NCI-H1048 (cell line): ENCODE measurements at places on chromosomes 1 and 21.

DNA sequence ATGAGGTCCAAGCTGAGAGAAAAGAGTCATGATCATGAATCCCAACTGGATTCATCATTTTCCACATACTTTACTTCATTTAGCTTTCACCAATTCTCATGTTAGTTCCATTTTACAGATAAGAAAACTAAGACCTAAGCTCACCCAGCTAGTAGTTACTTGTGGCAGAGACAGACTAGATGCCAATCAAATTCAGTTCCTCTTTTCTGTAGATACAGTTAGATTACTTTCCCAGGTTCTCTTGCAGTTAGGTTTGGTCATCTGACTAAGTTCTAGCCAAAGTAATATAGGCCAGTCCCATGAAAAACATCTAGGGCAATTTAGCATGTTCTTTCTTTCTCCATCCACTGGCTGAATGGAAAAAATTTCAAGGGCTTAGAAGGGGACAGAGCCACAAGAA is 8.9 kb upstream of the KCND3 start:
- DNase-seq, result no peak

- no peak for DNase-seq
Measured at GRCh38 chr1:66418021-66418420, 115.9 kb upstream of the SGIP1 start.

DNA sequence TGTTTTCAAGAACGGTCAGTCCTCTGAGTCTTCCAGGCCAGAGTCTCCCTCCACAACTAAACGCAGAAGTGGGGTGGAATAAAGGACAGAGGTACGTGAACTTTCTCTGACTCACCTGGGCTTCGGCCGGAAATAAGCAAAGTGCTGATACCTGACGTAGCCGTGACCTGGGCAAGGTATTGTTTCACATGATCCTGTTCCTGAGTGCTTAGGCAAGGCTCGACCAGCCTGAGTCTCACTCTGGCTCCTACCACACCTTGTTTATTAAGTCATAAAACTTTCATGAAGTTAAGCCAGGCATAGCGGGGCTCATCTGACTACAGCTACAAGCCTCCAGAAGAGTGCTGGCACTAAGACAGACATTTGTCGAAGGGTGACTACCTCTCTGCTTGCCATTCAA is 327.5 kb downstream of the SETD4 start:
- no peak for DNase-seq

DNA sequence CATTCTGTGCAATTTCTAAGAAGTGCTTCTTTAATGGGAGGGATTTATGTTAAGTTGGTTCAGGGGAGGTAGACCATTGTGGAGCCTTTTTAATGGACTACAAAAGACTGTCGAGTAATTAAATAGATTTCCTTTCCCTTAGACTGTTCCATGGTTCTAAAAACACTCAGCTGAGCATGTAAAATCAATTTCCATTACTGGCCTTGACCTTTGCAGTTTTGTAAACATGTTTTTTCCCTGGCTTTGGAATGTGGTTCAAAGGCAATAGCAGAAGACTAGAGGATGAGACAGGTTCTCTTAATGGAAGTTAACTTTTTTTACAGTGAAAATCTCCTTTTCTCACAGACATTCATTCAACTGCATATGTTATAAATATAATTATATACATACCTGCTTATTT is 37.6 kb upstream of the BTG3 start:
- DNase-seq, result no peak

- DNase-seq, result no peak
Measured at GRCh38 chr21:45540601-45540970, 1.7 kb downstream of the SLC19A1 start.

DNA sequence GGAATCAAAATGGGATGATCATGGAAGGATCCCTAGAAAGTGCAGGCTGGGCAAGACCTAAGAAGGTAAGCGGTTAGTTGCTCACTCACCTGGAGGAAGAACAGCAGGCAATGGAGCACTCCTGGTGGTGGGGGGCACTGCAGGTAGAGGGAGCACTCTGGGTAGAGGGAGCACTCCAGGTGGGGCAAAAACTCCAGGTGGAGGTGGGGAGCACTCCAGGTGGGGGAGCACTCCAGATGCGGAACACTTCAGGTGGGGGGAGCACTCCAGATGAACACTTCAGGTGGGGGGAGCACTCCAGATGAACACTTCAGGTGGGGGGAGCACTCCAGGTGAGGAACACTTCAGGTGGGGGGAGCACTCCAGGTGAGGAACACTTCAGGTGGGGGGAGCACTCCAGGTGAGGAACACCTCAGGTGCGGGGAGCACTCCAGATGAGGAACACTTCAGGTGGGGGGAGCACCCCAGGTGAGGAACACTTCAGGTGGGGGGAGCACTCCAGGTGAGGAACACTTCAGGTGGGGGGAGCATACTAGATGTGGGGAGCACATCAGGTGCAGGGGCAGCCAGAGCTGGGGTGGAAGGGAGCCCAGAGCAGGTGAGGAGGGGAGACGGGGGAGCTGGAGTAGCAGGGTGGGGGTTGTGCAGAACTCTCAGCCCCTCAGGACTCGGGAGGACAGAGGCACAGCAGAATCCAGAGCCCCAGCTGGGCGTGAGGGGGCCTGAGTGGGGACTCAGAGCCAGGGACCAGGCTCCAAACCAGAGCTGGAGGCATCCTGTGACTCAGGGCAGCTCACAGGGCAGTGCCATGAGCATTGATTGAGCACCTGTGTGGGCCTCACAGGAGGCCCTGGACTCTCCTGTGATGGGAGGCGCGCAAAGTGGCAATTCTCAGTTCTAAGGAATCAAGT is 37.7 kb upstream of the COL6A1 start:
- no peak for DNase-seq

DNA sequence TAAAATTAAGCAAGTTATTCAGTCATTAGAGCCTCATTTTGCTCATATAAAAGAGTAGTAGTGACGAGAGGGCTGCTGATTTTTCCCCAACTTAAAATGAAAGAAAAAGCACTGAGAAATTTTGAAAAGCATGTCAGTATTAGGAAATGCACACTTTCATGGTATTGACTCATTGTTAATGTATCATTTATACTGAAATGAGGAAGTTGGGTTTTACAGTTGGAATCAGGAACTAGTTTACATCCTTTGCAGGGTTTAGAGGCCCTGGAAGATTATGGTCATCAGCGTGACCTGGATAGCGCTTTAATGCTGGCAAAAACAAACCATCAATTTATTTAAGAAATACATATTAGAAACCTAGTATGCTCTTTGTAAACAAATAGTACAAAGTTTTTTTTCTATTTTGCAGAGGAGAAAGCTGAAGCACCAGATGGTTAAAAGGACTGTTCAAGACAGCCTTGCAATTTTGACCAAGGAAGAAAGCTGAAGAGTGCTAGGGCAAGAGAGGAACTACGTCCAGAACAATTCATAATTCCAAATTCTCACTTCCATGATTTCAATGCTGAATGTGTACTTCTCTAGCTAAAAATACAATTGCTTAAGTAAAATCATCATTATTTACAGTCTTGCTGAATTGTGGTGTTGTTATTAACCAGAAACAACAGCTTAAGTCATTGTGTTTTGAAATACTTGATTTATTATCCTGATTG is 94.8 kb upstream of the SGIP1 start:
- no peak for DNase-seq

DNA sequence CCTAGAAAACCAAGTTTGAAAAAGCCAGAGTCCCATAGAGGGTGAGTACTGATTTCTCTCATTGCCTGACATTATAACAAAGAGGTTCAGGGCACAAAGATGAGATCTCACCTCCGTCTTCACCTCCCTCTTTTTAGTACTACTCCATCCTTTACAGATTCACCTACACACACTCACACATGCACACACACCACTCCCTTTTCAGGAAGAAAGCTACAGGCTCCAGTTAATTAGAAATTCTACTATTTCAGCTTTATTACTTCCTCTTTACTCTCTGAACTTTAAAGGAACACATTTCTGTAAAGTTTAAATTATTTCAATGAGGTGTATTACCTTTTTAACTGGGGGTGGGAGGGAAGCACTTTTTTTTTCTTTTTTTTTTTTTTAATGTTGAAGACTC is 59.6 kb upstream of the PRDX6 start:
- DNase-seq, result no peak

GRCh38 chr21:16775076-16775475 is 737.8 kb upstream of the CXADR start:
- no peak for DNase-seq

GRCh38 chr1:207418351-207418750 is 35.8 kb upstream of the CR2 start:
- DNase-seq, result no peak

- no peak for DNase-seq
Measured at GRCh38 chr1:211938561-211938997, 96.8 kb downstream of the INTS7 start.

DNA sequence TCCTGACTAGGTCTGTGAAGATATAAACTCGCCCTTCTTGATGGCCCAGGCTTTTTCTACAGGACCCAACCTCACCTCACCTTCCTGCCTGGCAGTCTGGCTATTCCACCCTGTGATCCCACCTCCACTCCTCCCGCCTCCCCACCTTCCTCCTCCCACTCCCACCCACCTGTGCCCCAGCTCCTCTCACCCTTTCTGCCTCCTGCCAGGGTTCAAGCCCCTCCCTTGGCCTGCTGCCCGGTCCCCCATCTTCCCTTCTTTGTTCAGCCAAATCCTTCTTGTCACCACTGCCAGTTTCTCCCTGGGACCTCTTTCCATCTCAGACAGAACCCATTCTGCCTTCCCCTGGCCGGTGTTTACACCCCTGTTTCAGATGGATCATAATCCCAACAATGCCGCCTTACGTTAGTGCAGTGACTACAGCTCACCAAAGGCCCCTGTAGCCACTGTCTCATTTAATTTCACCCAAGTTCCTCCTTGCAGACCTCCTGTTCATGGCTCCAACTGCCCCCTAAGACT is 127.5 kb upstream of the EDN2 start:
- DNase-seq, result no peak

GRCh38 chr1:27521861-27522431 is 32.0 kb upstream of the WASF2 start:
- DNase-seq, result no peak

GRCh38 chr21:45590246-45590725 is 48.0 kb upstream of the SLC19A1 start:
- no peak for DNase-seq

GRCh38 chr1:229298420-229298819 is 27.5 kb downstream of the RAB4A start:
- no peak for DNase-seq
